Panc1 (cell line): ENCODE measurements at places on chromosomes 5 and 9. TPM values are rescaled to one million over a fixed set of nuclear protein-coding genes. Genes with fewer than 3 reads are reported as not detected.

The CDH6 gene
- 0.36 TPM for total RNA-seq

The PCDHA1 gene
- not detected for total RNA-seq

The BTNL9 gene
- total RNA-seq: 37.5 TPM

The LECT2 gene
- total RNA-seq: not detected

The ASPN gene
- not detected for total RNA-seq

The INSL4 gene
- total RNA-seq: not detected

The IFNK gene
- not detected for total RNA-seq

The TCF7 gene
- total RNA-seq: 24.0 TPM

The SLC1A3 gene
- 0.13 TPM for total RNA-seq
